Head of caudate nucleus (tissue), 42 donors: ENCODE measurements at places on chromosomes 7 and 10.

- DNase-seq, result no peak
Observed at GRCh38 chr10:34656661-34657060, 158.4 kb downstream of the PARD3 start.

DNA sequence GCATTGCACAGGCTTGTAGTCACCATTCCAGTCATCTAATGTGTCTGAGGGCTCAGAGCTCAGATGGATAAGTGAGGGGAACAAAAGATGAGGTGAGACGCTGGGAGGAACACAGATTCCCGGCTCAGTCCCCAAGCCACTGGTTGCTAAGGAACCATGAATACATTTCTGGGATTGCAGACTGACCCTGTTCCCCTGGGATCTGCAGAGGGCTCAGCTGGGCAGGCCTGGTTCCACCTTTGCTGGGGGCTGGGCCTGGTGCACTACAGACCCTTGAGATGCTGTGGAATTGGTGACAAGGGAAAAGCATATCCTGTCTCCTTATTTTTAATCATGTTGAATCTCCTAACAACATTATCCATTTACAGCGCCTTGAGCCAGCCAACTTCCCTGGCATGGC lies 19.2 kb downstream of the ELFN1 start:
- no peak for DNase-seq

- DNase-seq, result no peak
Observed at GRCh38 chr7:134329614-134330346, 13.1 kb upstream of the SLC35B4 start.

- no peak for DNase-seq
Observed at GRCh38 chr10:60384011-60384410, 5.7 kb downstream of the ANK3 start.

- no peak for DNase-seq
Observed at GRCh38 chr10:8150401-8150905, 96.0 kb downstream of the GATA3 start.

GRCh38 chr10:74677951-74678350 lies 148.4 kb upstream of the KAT6B start:
- no peak for DNase-seq

GRCh38 chr7:44050121-44050914 lies 5.8 kb downstream of the DBNL start:
- DNase-seq, result no peak

DNA sequence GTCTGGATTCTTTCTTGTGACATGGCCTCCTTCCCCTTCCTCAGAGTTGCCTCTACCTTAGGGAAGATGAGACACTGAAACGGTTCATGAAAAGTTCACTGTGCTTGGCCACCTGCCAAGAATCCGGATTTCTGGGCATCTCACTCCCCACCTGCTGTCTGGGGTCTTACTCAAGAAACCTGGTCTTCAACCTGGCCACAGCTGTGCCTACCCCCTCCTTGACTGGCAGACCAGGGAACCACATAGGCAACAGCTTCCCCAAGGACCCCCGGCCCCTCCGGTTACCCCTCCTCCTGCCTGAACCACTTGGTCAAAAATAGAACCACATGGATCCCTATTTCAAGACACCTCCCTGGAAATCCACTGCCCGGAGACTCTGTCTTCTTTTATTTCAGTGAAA lies 58.7 kb upstream of the NANOS1 start:
- no peak for DNase-seq

DNA sequence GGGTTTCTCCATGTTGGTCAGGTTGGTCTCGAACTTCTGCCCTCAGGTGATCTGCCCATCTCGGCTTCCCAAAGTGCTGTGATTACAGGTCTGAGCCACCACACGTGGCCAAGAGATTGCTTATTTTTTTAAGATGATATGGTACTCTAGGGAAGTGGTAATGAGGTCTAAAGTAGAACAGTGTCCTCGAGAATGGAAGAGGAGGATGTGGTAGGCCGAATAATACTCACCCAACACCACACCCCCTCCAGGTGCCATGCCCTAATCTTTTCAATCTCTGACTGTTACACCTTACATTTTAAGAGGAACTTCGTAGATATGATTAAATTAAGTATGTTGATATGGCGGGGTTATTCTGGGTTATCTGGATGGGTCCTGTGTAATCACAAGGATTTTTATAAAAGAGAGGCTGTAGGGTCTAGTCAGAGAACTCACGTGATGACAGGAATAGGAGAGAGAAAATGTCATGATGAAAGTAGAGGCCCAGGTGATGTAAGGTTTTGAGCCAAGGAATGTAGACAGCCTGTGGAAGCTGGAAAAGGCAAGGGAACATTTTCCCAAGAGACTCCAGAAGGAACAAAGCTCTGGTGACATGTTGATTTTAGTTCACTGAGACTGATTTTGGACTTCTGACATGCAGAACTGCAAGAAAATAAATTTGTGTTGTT lies 29.5 kb downstream of the CDK13 start:
- no peak for DNase-seq

GRCh38 chr7:5439572-5440496 lies 16.2 kb upstream of the TNRC18 start:
- DNase-seq, result no peak

GRCh38 chr7:92546856-92547497 lies 18.4 kb downstream of the RBM48 start:
- no peak for DNase-seq
